ENCODE measurements at places on chromosomes 3 and 15.

DNA sequence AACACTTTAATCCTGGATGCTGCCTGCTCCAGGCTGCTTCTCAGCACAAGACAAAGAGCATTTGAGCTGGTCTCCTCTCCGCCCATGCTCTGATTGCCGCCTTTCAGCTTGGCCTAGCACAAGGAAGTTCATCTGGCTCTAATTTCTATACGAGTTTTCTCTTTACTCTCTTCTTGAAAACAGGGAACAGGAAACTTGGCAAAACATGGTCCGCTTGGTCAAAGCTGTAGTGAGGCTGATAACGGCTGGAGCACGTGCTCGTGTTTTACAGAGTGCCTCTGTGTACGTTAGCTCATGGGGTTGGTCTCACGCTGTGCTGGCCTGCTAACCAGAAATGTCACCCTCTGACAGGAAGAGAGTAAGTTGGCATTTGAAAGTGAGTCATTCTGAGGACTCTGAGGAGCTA lies 19.2 kb downstream of the RARRES1 start:
- DNase-seq: no peak

DNA sequence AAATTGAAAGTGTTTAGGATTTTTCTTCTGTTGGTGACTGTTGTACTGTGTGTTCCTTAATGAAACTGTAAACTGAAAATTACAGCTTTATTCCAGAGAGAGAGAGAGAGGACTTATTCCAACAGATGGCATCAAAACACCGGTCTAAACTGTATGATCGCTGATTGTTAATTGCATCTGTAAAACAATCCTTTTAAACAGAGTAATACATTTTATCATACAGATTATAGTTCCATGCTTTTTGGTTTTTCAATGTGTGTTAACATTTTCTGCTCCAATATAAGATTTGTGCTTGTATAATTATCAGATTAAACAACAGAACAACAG lies 289.7 kb upstream of the DNAJC19 start:
- DNase-seq: no peak

GRCh38 chr3:4404881-4405280 lies 62.2 kb downstream of the SUMF1 start:
- DNase-seq: no peak

DNA sequence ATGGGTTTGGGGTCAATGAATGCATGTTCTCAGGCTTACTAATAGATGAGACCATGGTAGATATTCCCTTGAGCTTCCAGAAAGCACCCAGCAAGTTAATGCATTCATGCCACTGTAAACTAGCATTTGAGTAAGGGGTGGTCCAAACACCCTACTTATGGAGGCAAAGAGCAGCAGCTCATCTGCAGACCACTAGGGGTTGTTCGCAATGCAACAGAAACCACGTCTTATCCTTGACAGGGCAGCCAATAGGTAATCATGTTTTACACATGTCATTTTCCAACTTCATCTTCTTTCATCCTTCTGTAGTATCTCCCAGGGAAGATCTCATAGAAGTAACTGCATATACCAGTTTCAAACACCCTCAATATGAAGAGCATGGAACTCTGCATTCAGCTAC lies 330.2 kb downstream of the RORA start:
- no peak for DNase-seq

- DNase-seq: no peak
These were observed 703.8 kb downstream of the MECOM start for GRCh38 chr3:168959731-168960130.

DNA sequence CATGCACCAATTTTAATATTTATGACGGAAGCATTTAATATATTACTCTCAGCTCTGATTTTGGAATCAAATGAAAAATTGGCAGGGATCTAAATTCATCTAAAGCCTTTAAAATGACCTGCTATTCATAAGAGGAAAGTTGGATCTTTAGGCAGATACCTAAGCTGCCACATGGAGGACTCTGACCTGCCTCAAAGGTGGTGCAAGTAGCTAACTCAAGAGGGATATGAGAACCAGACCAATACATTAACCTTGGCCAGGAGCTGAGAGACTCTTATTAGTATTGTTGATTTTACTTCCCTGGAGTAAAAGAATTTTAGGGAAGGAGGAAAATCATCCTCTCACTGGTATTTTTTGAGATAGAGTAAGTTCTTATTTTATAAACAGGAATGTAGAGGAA lies 17.7 kb downstream of the ZNF654 start:
- no peak for DNase-seq

GRCh38 chr15:93165734-93166470 lies 76.9 kb upstream of the RGMA start:
- no peak for DNase-seq

- DNase-seq: no peak
These were observed 61.3 kb downstream of the TBL1XR1 start for GRCh38 chr3:177135841-177136492.

DNA sequence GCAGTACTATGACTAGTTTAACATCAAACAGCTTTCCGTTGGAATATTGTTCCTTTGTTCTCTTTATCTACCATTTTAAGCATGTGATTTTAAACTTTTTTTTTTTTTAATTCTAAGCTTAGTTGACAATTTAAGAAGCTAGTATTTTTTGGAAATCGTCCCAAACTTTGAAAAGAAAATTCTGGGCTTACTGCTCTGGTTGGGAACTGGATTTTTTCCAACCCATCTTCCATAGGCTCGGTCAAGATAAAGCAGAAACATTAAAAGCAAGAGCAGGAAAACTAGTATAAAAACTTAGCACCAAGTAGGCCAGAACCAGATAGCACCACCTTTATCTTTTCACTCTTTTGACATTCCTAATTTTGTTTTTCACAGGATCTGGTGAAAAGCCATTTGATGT lies 49.9 kb downstream of the TSC22D2 start:
- no peak for DNase-seq

GRCh38 chr3:77562089-77562488 lies 522.2 kb downstream of the ROBO2 start:
- DNase-seq: no peak

DNA sequence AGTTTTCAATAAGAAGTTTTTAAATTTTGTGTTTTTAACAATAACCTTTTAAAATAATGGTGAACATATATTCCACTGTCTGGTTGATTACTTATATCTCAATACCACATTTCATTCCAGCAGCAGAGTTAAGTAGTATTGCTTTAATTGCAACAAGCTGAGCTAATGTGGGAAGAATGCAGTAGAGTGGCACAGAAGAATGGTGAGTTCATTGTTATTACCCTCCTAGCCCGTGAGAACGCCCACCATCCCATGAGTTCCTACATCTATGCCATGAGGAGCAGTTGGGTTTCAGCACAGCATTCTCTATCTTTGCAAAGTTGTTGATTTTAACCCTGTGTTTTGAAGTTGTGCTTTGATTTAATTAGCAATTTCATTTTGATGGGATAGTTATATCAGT lies 17.8 kb upstream of the NR2E3 start:
- DNase-seq: no peak

DNA sequence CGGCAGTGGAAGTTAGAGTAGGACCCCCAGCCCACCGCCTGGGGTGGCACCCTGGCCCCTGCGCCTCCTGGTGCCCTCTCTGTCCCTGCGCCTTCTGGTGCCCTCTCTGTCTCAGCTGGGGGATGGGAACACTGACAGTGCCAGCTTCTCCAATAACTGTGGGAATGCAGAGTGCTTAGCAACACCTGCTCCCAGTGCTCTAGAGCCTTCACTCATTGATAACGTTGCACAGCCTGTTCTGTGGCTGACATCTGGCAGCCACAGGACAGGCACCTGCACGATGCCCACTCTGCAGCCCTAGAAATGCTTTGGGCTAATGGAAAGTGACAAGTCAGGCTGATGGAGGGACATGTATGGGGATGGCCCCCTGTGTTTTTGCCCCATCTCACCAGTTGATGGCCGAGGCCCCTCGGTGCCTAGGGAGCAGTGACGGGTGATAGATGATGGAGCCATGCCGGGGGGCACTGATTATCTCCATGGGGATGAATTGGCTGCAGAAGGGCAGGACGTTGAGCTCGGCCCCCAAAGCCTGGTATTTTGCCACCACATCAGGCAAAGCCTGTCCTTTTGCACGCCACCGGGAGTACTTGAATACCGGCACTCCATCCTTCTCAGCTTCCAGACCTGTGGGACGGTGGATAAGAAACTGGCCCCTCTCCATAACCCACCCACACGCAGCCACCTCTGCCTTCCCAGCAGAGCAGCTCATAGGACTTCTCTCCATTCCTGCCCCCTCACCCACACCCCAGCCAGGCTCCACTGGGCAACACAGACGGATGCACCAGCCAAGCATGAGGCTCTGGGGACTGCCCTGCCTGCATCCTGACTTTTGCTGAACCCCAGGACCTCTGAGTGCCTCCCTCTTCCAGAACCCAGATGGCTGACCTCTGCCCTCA lies 22.1 kb downstream of the ALDH1L1 start:
- no peak for DNase-seq

DNA sequence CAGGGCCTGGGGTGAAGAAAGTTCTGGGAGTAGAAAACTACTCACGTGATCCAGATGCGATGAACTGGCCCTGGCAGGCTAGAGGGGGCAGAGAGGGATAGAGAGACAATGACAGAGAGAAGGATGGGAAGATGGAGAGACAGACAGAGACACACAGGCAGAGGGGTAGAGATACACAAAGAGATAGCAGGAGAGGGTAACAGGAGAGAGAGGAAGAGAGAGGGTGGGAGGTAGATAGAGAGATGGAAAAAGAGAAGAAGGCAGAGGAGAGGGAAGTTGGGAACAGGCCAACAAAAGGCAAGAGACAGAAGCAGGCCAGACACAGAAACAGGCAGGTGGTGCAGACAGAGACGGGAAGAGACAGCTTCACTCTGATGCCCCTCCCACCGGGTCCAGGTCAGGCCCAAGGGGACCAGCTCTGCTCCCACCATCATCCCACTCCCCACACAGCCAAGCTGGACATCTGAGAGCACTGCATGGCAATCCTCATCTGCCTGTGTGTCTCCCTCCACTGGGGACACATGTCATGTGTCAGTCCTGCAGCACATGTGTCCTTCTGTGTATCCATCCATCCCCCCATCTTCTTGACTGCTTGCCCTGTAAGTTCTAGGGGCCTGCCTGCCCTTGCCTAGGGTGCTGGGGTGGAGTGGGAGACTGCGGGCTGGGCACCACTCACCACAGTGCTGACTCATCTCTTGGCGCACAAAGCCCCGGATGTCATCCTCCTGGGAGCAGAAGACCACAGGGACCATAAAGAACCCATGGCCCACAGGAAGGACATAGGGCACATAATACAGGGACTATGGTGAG lies 2.2 kb upstream of the UCN2 start:
- DNase-seq: no peak

- no peak for DNase-seq
These were observed at the start of gene HRH1 for GRCh38 chr3:11154036-11154952. TSS of gene HRH1 (plus strand) at chr3:11154493. CDS start at chr3:11259038, 104,545 bp downstream.

DNA sequence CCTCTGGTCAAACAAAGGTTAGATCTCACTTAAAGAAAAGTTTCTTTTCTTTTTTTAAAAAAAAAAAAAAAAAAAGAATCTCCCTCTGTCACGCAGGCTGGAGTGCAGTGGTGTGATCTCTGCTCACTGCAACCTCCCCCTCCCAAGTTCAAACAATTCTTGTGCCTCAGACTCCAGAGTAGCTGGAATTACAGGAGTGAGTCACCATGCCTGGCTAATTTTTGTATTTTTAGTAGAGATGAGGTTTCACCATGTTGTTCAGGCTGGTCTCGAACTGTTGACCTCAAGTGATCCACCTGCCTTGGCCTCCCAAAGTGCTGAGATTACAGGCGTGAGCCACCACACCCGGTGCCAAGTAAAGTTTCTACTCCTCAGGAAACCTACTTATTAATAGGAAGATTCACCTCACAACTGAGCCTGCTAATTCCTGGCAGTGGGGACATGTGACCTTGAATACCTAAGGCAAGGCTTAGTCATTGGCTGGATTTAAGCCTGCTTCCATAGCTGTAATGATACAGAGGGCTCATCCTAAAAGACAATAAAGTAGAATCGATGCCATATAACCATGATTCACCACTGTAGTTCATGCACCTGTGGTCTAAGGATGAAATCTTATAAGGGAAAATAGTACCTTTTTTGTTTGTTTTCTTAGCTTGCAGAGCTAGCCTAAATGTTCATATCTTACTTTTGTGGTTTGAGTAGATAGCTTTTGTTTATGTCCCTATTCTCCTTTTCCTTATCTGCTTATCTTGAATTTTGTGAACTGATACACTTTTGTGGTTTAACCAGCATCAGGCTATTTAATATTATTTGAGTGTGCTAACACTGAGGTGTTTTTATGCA lies 24.8 kb upstream of the RBMS3 start:
- no peak for DNase-seq

GRCh38 chr3:150447084-150447483 lies 39.0 kb downstream of the TSC22D2 start:
- no peak for DNase-seq

GRCh38 chr3:50666837-50667236 lies 7.9 kb upstream of the DOCK3 start:
- no peak for DNase-seq
